ENCODE measurements at places on chromosomes 13 and 19.

GRCh38 chr13:43883631-43884030, 3.9 kb downstream of the LACC1 start:
- DNase-seq, result no peak

DNA sequence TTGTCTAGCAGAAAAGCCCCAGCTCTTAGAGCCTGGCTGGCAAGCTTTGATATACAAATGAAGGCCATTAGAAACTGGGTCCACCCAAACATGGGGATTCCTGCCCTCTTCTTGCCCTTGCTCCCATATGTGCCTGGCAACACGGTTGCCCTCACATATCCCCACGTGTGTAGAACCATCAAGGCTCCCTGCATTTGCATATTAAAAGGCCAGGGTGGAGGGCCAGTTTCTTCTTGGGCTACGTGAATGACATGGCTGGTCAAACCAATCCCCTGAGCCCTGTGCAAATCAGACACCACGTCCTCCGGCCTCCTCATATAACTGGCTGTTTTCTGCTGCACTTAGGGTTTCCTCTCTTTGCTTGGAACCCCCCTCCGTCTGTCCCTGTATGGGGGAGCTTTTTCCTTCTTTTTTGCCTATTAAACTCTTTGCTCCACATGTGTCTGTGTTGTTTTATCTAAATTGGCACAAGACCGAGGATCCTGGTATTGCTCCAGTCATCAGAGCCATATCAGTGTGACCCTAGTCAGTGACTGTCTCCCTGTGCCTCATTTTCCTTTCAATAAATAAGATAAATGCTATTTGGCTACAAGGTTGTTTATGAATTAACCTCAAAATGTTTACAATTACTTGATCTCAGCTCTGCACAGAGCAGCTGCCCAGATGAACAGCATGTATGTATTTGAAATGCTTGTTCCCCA, 30.3 kb upstream of the CEACAM1 start:
- DNase-seq, result no peak

- DNase-seq, result no peak
These were observed 516.3 kb upstream of the HTR2A start for GRCh38 chr13:47413112-47413511.

GRCh38 chr19:11736696-11737095, 2.0 kb downstream of the ZNF823 start:
- no peak for DNase-seq

GRCh38 chr13:30119476-30119875, 187.9 kb downstream of the KATNAL1 start:
- no peak for DNase-seq

DNA sequence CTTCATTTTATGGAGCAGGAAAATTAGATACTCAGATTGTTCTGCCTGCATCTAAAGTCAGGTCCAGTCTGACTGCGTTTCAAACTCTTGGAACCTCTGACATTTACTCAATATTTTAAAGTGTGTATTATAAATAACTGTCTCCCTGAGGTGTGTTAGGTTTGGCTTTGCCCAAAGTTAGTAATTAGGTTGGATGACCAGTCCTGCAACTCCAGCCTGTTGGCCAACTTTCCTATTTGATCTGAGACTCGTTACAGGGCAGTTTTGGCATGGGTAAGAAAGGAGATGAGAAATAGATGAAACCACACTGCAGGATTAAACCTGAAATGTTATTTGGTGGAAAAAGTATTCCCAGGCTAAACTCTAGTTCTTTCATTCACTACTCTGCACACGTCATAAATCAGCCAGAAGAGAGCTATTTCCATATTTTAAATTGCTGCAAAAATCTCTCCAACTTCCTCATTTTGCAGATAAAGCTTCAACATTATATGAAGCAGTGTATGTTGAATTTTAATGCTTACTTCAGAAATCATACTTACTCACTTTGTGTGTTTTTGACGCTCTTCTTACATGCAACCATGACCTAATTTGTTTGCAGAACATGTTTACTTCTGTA, 357.1 kb downstream of the DCT start:
- DNase-seq, result no peak

- DNase-seq, result no peak
These were observed 4.6 kb upstream of the PNMA8A start for GRCh38 chr19:46475986-46476385.

DNA sequence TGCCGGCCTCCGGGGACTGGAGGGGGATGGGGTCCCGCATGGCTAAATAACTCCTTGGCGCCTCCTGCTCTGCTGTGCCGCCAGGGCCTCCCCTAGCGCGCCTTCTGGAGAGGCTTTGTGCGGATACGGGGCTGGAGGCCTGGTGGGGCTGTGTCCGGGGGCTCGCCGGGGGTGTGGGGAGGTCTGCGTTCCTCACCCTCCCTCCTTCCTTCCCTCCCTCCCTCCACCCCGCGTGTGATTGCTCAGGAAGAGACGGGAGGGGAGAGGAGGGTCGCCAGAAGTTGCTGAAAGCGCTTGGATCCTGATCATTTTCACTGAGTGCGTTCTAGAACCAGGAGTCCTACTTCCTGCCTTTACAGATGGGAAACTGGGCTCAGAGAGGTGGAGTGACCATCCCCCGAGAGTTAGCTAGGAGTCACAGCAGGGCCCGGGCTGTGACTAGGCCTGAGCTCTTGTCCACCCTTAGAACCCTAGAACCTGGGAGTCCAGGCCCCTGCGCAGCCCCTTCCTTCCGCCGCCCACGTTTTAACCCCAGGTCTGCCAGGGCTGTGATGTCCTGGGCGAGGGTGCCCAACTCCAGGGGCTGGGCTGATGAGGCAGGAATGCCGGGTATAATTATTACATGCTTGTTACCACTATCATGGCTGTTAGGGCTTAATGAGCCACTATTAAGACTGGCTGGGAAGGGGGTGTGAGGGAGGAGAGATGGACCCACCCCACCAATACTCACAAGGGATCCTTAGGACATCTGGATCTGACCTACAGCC, 782 bp upstream of the JUND start:
- DNase-seq, result no peak

- peak; percentile 74 for DNase-seq
These were observed 29.1 kb downstream of the VAV1 start for GRCh38 chr19:6801485-6802086.

DNA sequence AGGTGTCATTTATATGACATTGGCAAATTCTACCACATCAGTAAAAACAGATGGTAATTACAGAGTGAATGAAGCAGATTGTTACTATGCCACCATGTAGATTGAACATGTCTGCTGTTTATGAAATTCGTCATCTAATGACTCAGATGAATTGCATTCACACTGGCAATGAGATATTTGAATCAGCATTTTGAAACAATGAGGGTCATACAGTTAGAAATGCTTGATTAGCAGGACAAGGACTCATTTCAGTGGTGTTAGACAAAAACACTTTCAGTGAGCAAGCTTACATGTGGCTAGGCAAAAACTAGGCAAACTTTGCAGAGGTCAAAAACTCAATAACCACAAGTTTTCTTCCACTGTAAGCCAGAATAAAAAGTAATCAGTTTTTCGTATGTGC, 1165.0 kb downstream of the SLITRK1 start:
- DNase-seq, result no peak

DNA sequence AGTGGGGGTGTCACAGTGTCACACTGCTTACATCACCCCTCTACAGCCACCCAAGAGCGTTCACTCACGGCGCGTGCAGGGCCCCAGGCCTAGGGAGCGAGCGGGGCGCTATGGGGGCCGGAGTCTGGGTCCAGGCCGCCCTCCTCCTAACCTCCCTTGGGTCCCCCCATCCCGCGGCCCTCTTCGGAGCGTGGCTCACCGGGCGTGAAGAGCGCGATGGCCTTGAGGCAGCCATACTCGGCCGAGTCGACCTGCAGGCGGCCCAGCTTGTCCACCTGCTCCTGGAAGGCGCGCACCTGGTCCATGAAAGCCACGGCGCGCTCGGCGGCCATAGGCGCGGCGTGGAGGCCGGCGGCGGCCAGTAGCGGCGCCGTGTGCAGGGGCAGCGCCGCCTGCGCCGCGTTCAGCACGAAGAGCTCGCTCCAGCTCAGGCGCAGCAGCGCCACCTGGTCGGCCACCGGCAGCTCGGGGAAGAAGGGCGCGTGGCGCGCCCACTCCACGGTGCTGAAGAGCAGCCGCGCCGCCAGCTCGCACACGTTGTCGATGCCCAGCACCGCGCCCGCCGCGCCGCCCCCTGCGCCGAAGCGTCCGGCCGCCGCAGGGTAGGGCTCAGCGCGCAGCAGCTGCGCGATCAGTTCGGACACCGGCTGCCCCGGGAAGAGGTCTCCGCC, 9.4 kb downstream of the OCEL1 start:
- peak; percentile 65 for DNase-seq

- DNase-seq, result no peak
These were observed 43.1 kb downstream of the PAN3 start for GRCh38 chr13:28181413-28181812.

GRCh38 chr13:76380446-76381065, 505.6 kb downstream of the KCTD12 start:
- no peak for DNase-seq

Measured in stimulated activated CD8-positive, alpha-beta memory T cell treated with anti-CD3 and anti-CD28 coated beads, Interleukin-12 subunit alpha, Interleukin-12 subunit beta, amount 100 ng/mL, for 4 hours (primary cell).